Activated CD4-positive, alpha-beta T cell treated with anti-CD3 and anti-CD28 coated beads, Interleukin-2, amount 10 ng/mL, durations not matched to agents 24 days and 14 days (primary cell): ENCODE measurements at places on chromosomes 11 and 22. TPM values are rescaled to one million over a fixed set of nuclear protein-coding genes. Genes with fewer than 3 reads are reported as not detected.

KDELR3 gene
- 1.1 and 1.3 TPM in 2 replicates for total RNA-seq

DNA sequence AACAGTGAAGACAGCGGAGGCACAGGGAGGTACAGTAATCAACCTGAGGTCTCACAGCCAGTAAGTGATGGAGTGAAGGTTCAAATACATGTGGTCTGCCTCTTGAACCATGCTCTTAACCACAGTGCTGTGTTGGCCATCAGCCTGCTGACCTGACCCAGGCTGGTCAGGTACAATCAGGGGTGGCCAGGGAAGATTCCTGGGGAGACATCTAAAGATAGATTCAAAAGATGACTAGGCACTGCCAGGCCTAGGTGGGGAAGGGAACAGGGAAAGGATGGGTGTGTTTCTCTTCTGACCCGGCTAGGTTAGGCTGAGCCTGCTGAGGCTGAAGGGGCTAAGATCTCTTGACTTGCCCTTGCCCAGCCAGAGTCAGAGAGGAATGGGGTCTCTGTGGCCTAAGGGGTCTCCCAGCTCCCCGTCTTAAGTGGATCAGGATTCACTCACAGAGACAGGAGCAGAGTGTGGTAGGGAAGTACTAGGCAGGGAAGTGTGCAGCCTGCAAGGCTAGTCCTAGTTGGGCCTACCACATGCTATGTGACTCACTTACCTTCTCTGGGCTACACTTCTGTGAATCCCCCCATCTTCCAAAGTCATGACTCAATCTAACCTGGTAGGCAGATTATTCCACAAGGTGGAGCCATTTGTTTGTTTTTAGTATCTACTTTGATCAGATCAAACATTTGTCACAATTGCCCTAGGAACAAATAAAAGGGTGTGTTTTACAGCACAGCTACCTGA lies 10.4 kb upstream of the SREBF2 start:
- H3K4me1 ChIP-seq: peaks cover 28% of the 10 kb centered on the region
- no peak overlapping the region for H3K4me3 ChIP-seq
- peak overlapping the region; percentile 89 for H3K27ac ChIP-seq

P2RY6 gene
- not detected in 2 replicates for total RNA-seq

- H3K4me1 ChIP-seq: peaks cover 33% of the 10 kb centered on the region
- H3K27me3 ChIP-seq: no peaks in the 10 kb centered on the region
- H3K36me3 ChIP-seq: peaks cover 20% of the 10 kb centered on the region
- no peak for DNase-seq
Observed at GRCh38 chr11:9838961-9839360, 175.1 kb downstream of the SWAP70 start.

- H3K4me3 ChIP-seq: no peak overlapping the region
- no peaks in the 10 kb centered on the region for H3K27me3 ChIP-seq
- DNase-seq: no peak
- H3K27ac ChIP-seq: no peak overlapping the region
- H3K36me3 ChIP-seq: no peaks in the 10 kb centered on the region
- H3K4me1 ChIP-seq: peaks cover 9% of the 10 kb centered on the region
Observed at GRCh38 chr11:86418917-86419316, 44.2 kb downstream of the CCDC81 start.

GRCh38 chr22:30861131-30861530 lies 107.4 kb downstream of the MORC2 start:
- no peaks in the 10 kb centered on the region for H3K27me3 ChIP-seq
- H3K4me3 ChIP-seq: no peak overlapping the region
- no peaks in the 10 kb centered on the region for H3K36me3 ChIP-seq
- DNase-seq: no peak
- no peak overlapping the region for H3K27ac ChIP-seq

MAPK1 gene
- 101 TPM in 2 replicates for total RNA-seq

GRCh38 chr11:95257456-95257971 lies 26.5 kb upstream of the SESN3 start:
- no peaks in the 10 kb centered on the region for H3K36me3 ChIP-seq
- DNase-seq: no peak
- no peak overlapping the region for H3K4me3 ChIP-seq
- no peak overlapping the region for H3K27ac ChIP-seq
- no peaks in the 10 kb centered on the region for H3K27me3 ChIP-seq

SLC5A12 gene
- not detected in 2 replicates for total RNA-seq

DNA sequence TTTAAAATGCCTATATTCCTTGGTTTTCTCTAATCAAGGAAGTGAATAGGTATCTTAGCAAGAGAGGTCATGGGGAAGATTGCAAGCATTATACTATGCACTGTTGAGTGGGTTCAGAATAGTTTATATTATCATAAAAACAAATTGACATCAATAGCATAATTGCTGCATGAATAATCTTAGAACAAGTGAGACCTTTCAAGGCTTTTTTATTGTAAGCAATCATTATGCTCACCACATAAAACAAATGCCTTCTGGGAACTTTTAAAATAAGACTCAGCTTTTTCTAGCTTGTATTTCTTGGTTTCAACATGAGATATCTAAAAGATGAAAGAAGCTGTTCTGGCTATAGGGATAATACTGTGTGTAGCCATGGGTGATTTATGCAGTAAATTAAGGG lies 135.6 kb upstream of the ZC3H12C start:
- peaks cover 9% of the 10 kb centered on the region for H3K4me1 ChIP-seq
- H3K27ac ChIP-seq: no peak overlapping the region
- DNase-seq: no peak
- H3K36me3 ChIP-seq: no peaks in the 10 kb centered on the region
- no peak overlapping the region for H3K4me3 ChIP-seq

SLC37A2 gene
- 0.07 TPM in 2 replicates for total RNA-seq

MYBPC3 gene
- not detected in 2 replicates for total RNA-seq

DNA sequence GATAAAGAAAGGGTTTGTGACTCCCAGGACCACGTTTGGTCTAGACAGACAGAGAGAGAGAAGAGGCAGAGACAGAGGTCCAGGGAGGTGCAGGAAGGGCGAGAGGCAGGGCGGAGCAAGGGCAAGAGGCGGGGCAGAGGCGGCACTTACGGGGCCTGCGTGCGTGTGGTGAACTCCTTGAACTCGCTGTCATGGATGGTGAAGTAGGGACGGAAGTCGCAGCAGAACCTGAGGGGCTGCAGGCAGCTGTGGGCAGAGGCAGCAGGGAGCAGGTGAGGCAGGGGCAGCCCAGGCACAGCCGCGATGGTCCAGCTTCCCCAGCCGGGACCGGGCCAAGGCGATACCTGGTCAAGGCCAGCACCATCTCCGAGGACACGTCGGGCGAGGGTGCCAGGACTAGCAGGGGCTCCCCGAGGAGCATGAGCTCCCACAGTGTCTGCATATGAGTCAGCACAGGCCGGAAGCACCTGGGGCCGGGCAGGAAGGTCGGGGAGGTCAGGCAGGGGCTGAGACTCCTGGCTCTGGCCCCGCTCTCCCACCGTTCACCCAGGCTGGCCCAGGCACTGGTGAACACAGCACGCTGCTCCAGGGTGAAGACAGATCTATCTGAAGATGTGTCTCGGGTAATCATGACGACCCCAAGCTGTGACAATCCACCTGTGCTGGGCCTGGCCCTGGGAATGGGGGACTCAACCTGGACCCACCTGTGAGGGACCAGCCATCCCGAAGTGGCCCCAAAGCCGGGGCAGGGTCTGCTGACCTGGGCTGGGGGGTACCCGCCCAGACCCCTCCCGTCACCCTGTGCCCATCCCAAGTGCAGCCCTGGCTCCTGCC lies 7.2 kb upstream of the PLXNB2 start:
- H3K36me3 ChIP-seq: no peaks in the 10 kb centered on the region
- H3K4me3 ChIP-seq: peak overlapping the region; percentile 88
- peak overlapping the region; percentile 78 for H3K27ac ChIP-seq
- H3K27me3 ChIP-seq: no peaks in the 10 kb centered on the region

DNA sequence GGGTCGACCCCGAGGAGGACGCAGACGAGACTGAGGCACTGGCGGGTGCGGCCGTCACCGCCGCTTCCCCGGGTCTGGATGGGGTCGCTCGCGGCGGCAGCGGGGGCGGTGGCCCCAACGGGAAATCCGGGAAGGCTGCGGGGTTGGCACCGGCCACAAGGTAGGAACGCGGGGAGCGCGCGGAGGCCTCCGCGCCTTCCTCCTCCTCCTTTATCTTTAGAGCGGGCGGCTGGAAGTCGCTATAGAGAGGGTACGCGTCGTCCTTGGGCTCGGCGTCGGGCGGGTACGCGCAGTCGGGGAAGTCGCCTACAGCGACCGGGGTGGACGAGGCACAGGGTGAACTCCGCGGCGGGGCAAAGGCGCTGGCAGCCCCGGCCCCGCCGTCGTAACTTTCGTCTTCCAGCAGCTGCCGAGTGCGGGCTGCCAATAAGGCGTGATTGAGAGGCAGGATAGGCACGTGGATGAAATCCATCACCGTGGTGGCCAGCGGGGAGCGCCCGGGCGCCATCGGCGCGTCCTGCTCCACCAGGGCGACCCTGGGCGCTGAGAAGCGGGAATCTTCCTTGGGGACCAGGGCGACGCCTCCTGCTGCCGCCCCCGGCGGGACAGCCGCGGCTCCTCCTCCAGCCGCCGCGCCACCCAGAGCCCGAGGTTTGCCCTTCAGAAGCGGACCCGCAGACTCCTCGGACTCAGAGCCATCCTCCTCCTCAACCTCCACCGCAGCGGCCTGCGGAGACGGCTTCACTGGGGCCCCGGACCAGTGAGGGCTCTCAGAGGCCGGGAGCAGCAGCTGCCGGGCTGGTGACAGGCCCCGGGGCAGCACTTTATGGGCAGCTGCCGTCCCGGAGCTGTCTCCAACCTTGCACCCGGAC lies 1.7 kb downstream of the PGR start:
- peaks cover 40% of the 10 kb centered on the region for H3K27me3 ChIP-seq
- no peaks in the 10 kb centered on the region for H3K36me3 ChIP-seq
- no peak overlapping the region for H3K4me3 ChIP-seq
- no peak overlapping the region for H3K27ac ChIP-seq
- DNase-seq: no peak

TRIM51 gene
- total RNA-seq: not detected in 2 replicates

RFPL1 gene
- total RNA-seq: not detected in 2 replicates

DNA sequence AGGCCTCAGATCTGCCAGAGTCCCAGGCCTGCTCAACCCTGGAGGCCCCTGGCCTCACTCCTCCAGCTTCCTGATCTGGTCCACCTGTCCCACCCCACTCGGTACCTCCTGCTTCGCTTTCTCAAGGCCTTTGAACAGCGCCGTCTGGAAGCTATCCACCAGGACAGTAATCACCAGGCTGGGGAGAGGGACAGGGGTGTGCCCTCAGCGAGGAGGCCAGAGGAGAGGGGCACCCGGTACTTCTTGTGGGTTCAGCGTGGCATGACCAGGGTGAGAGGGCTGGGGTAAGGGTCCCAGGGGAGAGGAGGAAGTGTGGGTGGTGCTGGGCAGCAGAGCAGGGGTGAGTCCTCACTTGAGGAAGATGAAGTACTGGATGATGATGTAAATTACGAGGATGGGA lies 6.1 kb downstream of the CATSPER1 start:
- H3K27ac ChIP-seq: peak overlapping the region; percentile 32
- H3K4me3 ChIP-seq: no peak overlapping the region
- peaks cover 7% of the 10 kb centered on the region for H3K27me3 ChIP-seq
- H3K36me3 ChIP-seq: no peaks in the 10 kb centered on the region

DNA sequence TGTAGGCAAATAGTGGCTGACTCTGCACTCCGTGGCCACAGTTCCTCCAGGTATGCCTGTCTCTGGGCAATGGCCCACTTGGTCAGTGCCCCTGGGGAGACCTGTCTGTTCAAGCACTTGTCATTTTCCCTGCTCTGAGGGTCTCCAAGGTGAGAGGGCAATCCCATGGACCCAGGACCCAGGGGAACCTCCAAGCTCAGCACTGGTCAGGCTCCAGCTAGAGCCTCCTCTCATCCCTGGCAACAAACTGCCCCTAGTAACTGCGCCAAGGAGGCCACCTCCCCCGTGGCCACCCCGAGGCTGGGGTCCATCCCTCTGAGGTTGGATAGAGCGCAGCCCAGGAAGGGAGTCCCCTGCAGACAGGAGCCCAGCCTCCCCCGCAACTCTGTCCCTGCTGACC lies 713 bp upstream of the ANKK1 start:
- H3K27ac ChIP-seq: no peak overlapping the region
- no peaks in the 10 kb centered on the region for H3K4me1 ChIP-seq
- peaks cover 7% of the 10 kb centered on the region for H3K27me3 ChIP-seq
- no peak overlapping the region for H3K4me3 ChIP-seq
- no peak for DNase-seq
- no peaks in the 10 kb centered on the region for H3K36me3 ChIP-seq

GRCh38 chr11:111393096-111393495 lies 14.0 kb upstream of the POU2AF1 start:
- peaks cover 2% of the 10 kb centered on the region for H3K36me3 ChIP-seq
- no peak overlapping the region for H3K27ac ChIP-seq
- H3K27me3 ChIP-seq: no peaks in the 10 kb centered on the region
- peaks cover 13% of the 10 kb centered on the region for H3K4me1 ChIP-seq
- H3K4me3 ChIP-seq: no peak overlapping the region

DNA sequence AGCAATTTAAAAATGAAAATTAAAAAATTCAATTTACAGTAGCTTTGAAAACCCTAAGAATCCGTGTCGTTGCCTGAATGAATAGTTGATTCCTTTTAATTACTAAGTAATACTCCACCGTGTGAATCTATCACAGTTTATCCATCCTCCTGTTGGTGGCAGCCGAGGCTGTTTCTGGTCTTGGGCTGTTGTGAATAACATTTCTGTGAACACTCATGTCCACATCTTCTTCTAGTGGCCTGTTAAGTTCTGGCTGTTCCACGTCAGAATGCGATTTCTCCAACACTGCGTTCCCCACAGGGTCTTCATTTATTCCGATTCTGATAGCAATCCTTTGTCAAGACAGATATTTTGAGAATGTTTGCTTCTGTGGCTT lies 223.0 kb downstream of the TBC1D22A start:
- H3K27me3 ChIP-seq: no peaks in the 10 kb centered on the region
- H3K4me3 ChIP-seq: no peak overlapping the region
- no peak for DNase-seq
- H3K4me1 ChIP-seq: no peaks in the 10 kb centered on the region
- no peak overlapping the region for H3K27ac ChIP-seq

GPR83 gene
- total RNA-seq: 0.05 TPM in 1 of 2 replicates, not detected in the other

OR5M10 gene
- not detected in 2 replicates for total RNA-seq

SHANK3 gene
- total RNA-seq: 0.17 and 0.21 TPM in 2 replicates

GRCh38 chr11:103927535-103927934 lies 108.9 kb upstream of the DDI1 start:
- no peaks in the 10 kb centered on the region for H3K36me3 ChIP-seq
- H3K4me3 ChIP-seq: no peak overlapping the region

DNA sequence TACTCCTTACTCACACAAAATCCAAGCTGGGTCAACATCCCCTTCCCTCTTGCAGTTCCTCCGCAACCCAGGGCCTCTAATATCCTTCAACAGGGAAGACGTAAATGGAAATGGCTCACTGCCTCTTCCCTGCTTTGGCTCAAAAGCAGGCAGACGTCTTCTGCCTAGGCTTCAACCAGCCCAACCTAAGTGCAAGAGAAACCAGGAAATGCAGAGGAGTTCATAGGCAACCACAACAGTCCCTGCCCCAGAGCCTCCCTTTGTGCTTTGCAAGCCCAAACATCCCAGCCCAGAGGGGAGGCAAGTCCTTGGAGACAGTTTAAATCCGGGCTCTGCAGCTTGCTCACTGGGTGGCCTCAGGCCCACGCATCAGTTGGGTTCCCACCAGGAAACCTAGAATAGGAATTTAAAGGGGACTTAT lies 33.3 kb downstream of the CD6 start:
- peak overlapping the region; percentile 91 for H3K27ac ChIP-seq
- peaks cover 72% of the 10 kb centered on the region for H3K36me3 ChIP-seq
- no peaks in the 10 kb centered on the region for H3K27me3 ChIP-seq
- peak overlapping the region; percentile 82 for H3K4me3 ChIP-seq

- peaks cover 41% of the 10 kb centered on the region for H3K36me3 ChIP-seq
- H3K27me3 ChIP-seq: no peaks in the 10 kb centered on the region
- H3K4me1 ChIP-seq: peaks cover 40% of the 10 kb centered on the region
- DNase-seq: no peak
- H3K27ac ChIP-seq: peak within 1 kb of the TSS; percentile 97
- peak within 1 kb of the TSS; percentile 89 for H3K4me3 ChIP-seq
Observed at GRCh38 chr11:62832336-62833234, at the start of gene TEX54. TSS of gene TEX54 (minus strand) at chr11:62832841.

CCDC87 gene
- total RNA-seq: 0.19 and 0.21 TPM in 2 replicates
